ENCODE measurements at places on chromosomes 7 and 10.
A peak's percentile ranks its signal among the peaks of the same experiment; 100 is the strongest.

- peak; percentile 52 for DNase-seq
These were observed 75.1 kb downstream of the CRPPA start for GRCh38 chr7:16345979-16346958.

DNA sequence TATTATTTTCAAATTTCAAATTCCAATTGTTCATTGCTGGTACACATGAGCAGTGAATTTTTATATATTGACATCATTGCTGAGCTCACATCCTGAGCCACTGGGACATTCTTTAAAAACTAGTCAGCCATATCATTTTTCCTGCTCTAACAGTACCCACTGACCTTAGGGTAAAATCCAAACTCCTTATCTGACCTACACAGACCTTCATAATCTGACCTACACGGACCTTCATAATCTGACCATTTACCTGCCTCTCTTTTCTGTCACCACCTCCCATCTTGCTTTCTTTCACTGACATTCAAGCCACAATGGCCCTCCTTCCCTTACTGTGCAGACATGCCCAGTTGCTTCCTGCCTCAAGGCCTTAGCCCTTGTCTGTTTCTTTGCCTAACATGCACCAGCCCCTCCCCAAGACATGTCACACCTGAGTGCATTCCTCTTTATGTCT lies 16.1 kb upstream of the CUZD1 start:
- DNase-seq: no peak

- no peak for DNase-seq
These were observed 85.7 kb downstream of the PARP12 start for GRCh38 chr7:139976838-139977656.

DNA sequence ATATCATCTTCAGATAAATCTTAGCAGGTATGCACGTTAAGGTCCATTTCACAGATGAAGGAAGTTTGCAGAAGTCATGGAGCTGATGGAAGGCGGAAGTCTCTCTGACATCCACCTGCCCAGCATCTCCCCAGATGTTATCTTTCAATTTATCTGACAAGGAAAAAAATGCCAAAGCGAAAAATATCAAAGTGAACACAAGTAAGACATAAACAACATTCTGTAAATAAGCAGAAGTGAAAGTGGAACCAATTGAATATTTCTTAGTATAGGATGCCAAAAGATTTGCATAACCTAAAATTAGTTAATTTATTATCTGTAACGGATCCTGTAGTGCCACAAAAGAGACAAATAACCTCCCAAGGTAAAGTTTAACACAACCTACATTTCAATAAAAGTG lies 73.6 kb upstream of the NEBL start:
- DNase-seq: no peak

DNA sequence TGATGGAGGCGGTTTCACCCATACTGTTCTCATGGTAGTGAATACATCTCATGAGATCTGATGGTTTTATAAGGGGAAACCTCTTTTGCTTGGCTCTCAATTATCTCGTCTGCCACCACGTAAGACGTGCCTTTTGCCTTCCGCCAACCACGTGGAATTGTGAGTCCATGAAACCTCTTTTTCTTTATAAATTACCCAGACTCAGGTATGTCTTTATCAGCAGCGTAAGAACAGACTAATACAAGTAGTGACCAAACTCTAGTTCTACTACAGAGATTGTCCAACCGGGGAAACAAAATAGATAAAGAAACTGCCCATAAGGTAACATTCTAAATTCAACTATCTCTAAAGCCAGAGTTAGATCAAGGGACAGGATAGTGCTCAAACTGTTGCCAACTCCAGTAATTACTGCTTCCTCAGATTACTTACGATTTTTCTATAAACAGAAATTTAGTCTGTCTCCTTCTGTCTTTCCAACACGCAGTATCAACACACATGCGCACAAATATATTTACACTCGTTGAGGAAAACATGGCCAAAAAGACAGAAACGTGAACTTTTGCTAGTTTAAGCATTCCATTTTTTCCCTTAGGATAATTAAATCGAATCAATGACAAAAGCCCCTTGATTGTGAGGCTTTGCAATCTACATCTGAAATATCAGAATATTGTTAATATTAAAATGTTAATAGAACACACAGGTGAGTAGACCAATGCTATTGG lies 36.9 kb downstream of the CREB3L2 start:
- no peak for DNase-seq

GRCh38 chr10:62426600-62426999 lies 52.4 kb downstream of the ZNF365 start:
- no peak for DNase-seq

GRCh38 chr10:89327803-89328441 lies at the start of gene IFIT3:
IFIT3 (plus strand) TSS chr10:89327997; CDS start chr10:89328074, 77 bp downstream.
- DNase-seq: peak; percentile 24

DNA sequence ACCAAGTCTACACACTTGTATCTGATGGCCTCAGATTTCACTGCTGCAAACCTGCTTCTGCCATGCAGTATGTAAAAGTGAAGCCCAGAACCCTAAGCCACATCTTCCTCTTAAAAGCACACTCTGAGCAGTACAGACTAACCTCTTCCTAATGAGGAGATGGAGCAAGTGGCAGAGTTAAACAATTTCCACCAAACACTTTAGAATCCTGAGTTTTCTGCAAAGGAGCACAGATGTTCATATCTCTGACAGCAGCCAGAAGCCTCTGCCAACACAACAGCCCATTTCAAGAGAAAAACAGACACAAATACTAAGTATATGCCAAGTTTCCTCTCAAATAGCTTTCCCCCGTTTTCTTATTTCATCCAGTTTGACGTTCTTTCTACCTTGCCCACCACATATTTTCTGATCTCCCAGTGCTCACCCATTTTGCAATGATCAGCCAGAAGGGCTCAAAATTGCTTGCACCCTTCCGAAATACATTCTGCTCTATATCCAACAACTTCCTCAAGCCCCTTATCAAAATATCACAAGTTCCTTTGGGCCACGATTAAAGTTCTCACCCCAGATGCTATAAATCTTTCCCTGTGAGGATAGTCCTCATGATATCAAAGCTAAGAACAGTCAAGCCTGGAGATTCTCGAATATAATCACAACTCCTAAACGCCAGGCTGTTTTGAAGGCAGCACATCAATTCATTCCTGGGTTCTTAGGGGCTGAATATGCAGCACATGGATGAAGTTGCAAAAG lies 27.5 kb downstream of the ELMO1 start:
- no peak for DNase-seq

DNA sequence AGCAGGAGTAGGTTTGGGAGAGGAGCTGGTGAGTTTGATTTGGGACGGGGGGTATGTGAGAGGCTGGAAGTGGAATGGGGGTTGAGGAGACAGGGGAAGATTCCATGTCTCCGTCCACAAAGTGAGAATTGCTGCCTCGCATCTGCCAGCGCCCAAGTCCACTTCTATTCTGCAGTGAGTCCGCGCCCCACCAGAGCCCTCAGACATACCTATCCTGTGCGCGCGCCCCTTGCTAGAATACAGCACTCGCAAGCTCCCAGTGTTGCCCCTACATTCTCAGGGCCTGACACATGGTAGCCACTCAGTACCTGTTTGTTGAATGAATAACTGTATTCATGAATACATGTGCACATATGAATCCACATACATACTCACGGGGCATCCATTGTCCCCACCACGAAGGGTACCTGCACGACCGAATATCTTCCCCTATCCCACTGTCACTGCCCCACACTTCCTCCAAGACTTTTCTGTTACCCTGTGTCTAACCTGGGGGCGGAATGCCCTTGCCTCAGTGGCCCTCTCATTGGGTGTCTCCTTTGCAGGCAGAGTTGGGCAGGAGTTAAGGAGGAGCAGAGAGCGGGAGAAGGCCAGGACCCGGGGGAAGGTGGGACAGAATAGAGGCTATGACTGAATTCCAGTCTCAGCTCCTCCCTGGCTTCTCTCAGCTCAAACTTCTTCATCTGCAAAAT lies 19.9 kb downstream of the POLL start:
- no peak for DNase-seq

DNA sequence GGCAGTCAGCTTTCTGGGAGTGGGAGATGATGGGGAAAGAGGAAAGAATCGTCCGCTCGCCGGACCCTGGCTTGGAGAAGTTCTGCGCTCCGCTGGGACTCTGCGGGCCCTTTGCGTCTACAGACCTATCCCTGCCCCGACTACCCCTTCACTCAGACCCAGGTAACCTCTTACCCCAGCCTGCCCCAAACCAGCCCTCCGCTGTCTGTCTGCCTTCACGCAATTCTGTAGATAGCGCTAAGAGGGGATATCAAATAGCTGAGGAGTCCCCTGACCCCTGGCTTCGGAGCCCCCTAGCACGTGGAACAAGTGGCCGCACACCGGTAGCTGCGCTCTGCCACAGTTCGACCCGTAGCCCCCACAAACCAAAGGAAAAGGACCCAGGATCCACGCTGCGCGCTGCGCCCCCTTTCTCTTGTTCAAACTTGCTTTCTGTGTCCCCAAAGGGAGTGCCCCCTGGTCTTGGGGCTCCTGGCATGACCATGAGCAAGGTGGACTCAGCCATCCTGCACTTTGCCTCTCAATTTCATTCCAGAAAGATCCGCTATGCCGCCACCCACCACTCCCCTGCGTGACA lies 7.0 kb downstream of the HOXA4 start:
- DNase-seq: no peak

GRCh38 chr7:10934292-10934691 lies 39.4 kb upstream of the PHF14 start:
- no peak for DNase-seq

GRCh38 chr7:24825381-24825794 lies 68.1 kb upstream of the GSDME start:
- DNase-seq: no peak

GRCh38 chr7:88599528-88599927 lies 160.0 kb upstream of the ZNF804B start:
- no peak for DNase-seq

- DNase-seq: no peak
These were observed 174.6 kb downstream of the CCDC71L start for GRCh38 chr7:106486331-106486730.

- no peak for DNase-seq
These were observed 1.9 kb upstream of the CCL24 start for GRCh38 chr7:75815418-75816064.

GRCh38 chr7:42065015-42065414 lies 172.0 kb downstream of the GLI3 start:
- no peak for DNase-seq
